ENCODE measurements at places on chromosomes 11 and 22.

DNA sequence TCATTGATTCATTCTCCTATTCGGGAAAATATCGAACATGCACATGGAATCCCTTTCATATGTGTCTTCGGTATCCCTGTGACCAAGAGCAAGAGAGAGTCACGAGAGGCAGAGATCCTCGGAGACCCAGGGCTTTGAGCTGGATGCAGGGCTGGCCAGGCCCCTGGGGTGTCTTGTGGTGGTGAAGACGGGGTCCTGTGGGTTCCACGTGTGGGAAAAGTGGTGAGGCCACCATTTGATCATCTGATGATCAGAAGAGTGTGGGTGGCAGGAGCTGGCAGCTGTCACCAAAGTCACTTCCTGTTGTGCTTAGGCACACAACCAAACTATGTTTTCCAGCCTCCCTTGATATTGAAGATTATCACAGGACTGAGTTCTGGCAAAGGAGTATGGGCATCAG, 94.0 kb downstream of the BRD1 start:
- DNase-seq = no peak

- no peak for DNase-seq
Observed at GRCh38 chr11:413120-414081, 1.4 kb downstream of the SIGIRR start.

GRCh38 chr22:20316217-20316843, 3.5 kb downstream of the DGCR6L start:
- no peak for DNase-seq

GRCh38 chr11:86617502-86617901, 54.9 kb downstream of the ME3 start:
- no peak for DNase-seq

- DNase-seq = no peak
Observed at GRCh38 chr22:38296372-38296771, 20.9 kb downstream of the CSNK1E start.

DNA sequence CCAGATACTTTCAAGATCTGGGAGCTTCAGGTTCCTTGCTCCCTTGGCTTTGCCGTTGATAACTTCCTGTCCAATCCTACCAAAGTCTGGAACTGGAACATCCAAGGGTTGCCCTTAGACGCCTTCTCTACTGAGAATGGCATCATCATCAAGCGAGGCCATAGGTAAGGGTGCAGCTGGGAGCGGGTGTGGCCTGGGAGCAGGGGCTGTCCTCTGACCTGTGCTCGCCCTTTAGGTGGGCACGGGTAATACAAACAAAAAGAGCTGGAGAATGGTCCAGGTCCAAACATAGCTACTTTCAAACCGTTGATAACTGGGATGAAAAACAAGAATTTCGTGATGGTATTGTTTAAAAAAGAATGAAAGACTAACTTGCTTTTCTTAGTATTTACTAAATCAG, 25.0 kb downstream of the CASP12 start:
- no peak for DNase-seq

DNA sequence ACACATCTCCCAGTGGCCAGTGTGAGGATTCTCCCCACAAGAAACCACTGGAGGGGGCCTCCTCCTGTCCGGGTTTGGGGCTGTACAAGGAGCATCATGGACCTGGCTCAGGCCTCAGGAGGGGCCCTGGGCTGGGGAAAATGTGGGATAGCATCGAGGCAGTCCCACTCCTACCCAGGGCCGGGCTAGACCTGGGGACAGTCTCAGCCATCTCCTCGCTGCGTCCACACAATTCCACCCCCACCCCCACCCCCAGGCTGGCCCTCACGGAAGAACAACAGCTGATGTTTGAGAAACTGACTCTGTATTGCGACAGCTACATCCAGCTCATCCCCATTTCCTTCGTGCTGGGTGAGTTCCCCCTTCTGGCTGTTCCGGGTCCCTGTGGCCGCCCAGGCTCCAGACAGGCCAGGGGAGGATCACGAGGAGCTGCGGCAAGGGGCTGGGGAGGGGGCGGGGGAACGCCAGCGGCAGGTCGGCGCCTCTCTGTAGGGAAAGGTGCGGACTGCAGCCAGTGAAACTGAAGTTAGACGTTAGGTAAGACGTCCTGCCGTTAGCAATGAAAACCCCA, 4.8 kb downstream of the BEST1 start:
- DNase-seq = peak; percentile 48

- no peak for DNase-seq
Observed at GRCh38 chr11:33324302-33324985, 67.3 kb downstream of the HIPK3 start.

- no peak for DNase-seq
Observed at GRCh38 chr11:106789406-106789805, 228.9 kb downstream of the GUCY1A2 start.

- no peak for DNase-seq
Observed at GRCh38 chr11:57662893-57663292, 5.0 kb upstream of the ZDHHC5 start.

GRCh38 chr11:104907521-104908185, 9.4 kb upstream of the CASP12 start:
- DNase-seq = no peak

GRCh38 chr11:114089748-114090147, 30.2 kb downstream of the ZBTB16 start:
- DNase-seq = no peak

GRCh38 chr11:130237282-130238006, 77.3 kb downstream of the ZBTB44 start:
- no peak for DNase-seq

DNA sequence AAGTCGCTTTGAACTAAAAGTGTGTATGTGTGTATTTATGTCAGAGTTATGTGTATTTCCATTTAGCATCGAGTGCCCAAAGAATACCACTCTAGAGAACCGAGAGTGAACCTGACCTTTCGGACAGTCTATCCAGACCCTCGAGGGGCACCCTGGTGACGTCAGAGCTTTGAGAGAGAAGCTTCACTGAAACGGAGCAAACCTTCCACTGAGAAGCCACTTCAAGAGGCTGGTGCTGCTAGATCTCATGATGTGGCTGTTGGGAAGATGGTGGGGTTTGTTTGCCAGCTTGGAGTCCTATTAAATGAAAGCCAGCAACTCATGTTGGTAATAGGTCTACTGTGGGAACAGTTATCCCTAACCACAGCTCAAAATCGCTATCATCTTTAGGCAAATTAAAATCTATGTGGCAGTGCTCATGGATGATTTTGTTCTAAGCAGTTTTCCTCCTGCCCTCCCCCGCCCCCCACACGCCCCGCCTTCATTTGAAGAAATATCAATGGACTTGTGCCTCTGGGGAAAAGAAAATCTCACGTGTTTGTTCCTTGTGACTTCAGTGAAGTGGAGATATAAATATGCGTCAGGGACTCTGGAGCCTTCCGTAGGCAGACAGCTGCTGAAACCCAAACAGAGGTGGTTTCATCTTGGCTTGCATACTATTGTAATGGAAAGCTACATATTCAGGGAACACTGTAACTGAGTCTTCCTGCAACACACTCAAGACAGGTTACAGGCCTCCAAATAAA, 22.4 kb upstream of the C11orf96 start:
- DNase-seq = no peak

DNA sequence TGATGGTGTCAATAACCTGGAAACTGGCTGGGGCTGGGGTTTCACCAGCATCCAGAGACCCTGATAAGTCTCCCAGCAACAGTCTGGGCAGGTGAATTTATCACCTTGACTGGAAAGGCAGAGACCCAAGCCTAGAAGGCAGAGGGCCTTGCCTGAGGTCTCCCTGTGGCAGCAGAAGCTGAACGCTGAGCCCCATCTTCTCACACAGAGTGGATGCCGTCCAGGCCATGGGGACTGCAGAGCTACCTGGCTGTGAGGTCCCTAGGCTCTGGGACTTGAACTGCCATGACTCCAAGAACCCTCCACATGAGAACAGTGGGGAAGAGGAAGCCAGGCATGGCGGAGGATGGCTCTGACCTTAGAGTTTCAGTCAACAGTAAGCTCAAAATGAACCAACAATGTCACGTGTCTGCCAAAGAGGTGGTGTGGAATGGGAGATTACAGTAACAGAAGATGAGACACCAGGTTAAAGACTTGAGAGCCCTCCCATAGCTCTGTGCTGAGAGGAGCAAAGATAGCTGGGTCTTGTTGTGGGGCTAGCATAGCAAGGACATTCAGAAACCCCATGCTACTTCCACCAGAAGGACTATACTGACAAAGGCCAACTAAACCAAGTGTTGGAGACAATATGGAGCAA, 79.1 kb upstream of the LINC01488 start:
- no peak for DNase-seq

DNA sequence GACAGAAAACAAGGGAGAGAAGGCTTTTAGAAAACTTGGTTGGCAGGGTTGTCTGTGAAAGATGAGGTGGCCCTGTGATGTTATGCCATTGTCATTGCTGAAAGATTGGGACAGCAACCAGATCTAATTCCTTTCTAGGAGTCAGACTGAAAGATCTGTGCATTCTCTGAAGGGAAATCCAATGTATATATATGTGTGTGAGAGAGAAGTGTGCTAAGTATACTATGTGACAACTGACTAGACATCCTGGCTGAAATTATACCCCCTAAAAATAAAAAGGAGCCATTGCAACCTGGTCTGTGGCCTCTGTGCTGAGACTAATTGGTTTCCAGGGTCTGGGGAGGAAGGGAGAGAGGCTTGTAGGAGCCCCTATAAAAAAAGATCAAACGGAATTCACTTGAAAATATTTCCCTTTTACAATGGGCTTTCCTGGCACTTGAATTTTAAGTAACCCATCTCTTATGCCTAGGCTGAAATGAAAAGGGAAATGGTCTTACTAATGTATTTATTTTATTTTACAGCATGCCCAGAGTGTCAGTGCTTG, 1.2 kb upstream of the MPPED2 start:
- no peak for DNase-seq

DNA sequence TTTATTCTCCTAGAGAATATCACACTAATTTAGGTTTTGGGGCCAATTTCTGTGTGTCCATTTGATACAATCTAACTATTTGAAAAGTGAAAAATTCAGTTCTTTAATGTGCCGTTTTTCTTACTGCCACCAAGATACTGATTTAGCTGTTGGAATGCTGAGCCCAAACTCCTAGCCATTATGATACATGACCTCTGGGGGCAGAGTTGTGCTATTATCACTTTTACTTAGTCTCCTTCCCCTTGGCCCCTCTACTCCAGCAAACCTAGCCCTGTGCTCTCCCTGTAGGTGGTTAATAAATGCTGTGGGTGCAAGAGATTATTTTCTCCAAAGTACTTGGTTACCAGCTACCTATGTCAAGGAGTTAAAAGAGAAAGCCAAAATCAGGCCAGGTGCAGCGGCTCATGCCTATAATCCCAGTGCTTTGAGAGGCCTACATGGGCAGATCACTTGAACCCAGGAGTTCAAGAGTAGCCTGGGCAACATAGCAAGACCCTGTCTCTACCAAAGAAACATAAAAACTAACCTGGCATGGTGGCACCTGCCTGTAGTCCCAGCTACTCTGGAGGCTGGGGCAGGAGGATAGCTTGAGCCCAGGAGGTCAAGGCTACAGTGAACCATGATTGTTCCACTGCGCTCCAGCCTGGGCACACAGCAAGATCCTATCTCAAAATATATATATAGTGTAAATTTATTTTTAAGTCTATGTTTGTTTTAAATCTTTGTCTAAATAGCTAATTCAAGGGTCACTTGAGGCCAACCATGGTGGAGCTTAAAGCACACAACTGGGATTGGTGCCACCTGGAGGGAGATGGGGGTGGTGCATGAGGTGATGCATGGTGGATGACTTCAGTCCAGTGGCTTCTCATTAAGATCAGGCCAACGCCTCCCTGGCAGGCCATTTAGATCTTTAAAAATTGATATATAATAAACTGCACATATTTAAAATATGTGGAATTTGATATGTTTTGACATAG, 193.2 kb upstream of the PLET1 start:
- peak; percentile 50 for DNase-seq

DNA sequence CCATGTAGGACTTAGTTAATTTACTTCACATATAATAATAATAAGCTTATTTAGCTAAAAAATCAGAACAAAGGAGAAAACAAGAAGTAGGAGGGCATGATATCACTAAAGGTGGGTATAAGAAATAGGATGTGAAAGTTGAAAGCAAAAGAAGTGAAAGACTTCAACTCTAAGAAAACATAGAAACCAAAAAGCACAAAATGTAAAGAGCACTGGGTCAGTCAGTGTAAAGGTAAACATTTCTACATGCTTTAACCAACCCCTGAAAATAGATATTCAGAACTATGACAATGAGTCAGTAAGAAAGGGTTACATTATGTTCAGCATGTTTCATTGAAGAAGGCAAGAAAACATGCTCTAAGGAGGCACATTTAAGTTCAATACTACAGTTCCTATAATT, 298.8 kb downstream of the SWAP70 start:
- no peak for DNase-seq

DNA sequence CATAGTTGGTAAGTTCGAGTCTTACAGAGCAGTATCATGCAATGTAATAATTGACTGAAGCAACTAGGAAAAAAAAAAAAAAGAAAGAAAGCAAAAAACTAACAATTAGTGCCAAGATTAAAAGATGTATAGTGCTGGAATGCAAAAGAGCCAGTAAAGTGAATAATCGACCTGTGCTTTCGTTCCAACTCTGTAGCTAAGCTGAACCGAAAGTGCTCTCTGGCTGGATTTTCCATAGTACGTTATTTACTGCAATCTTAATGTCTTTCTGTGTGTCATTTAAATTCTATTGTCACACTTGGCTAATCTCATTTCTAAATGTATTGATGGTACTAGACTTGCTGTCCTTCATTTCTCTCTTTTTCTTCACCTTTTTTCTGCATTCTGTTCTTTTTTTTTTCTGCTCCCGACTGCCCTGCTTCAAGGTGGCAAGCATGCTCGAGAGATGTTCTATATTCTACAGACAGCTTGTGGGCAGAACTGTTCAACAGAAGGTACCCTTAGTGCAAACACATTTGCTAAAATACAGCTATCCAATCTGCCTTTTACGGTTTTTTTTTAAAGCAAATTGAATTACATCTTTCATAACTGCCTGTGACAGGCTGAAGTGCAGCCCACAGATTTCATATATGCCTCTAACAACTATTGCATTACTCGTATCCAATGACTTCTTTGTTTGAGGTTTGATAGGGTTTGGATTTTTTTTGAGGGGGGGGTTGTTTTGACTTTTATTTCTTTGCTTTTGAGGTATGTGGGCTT, 204.2 kb upstream of the MTNR1B start:
- DNase-seq = no peak

DNA sequence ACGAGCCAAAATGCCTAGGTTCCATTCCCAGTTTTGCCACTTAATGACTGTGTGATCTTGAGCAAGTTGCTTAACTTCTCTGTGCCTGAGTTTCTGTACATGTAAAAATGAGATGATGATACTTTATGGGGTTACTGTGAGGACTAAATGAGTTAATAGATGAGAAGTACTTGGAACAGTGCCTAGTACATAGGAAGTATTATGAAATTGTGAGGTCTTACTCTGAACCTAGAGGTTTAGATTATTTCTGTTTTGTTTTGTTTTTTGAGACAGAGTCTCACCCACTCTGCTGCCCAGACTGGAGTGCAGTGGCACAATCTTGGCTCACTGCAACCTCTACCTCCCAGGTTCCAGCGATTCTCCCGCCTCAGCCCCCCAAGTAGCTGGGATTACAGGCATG, 227.0 kb upstream of the POU2AF2 start:
- DNase-seq = no peak
